T47D (cell line): ENCODE measurements at places on chromosomes 2 and 18.

DNA sequence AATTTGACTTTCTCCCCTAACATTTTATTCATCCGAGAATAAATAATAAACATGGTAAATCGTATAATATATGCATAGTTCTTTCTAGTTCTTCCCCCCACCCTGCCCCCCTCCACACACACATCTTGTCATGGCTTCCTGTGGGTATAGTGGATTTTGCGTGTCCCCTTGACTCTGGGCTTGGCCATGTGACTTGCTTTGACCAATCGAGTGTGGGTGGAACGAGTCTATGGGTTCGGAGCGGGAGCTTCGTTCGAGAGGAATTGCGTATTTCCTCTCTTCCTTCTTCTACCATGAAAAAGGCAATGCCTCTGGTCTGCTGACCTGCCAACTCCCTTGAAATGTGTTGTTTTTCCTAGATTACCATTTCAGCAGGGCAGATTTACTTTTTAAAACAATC, 175.2 kb downstream of the LTBP1 start:
- DNase-seq: no peak

- no peak for DNase-seq
Observed at GRCh38 chr2:11014026-11014425, 102.3 kb downstream of the KCNF1 start.

DNA sequence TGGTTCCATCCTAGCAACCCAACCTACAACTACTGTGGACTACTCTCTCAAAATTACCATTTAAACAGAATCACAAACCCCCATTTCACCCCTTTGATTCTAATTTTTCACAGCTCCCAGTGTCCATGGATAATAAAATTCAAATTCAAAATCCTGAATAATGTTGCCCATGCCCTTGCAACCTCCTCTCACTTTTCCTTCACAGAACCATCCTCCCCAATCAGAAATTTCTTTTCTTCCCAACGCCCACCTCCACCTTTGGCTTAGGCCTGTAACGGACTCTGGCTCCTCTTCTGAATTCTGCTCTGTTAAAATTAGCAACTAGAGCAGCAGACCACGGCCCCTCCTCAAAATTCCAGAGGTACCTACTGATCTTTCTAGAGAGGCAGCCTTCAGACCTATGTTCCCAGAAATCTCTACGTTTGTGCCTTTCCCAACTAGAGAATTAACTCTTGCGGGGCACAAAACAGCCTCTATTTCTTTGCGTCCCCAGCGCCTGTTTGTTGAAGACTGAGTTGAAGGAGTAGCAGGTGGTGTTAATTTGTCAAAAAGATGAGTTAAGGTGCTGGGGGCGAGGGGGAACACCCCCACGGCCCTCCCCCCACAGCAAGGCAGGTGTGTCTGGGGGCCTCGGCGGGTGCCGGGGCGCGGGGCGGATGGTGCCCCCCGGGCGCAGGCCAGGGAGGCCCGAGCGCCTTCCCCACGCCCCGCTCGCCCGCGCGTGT, 428 bp upstream of the MAP3K20 start:
- DNase-seq: no peak

- no peak for DNase-seq
Observed at GRCh38 chr2:164706522-164706921, 85.2 kb upstream of the GRB14 start.

GRCh38 chr2:32356681-32357317, at the start of gene BIRC6:
Gene BIRC6, plus strand, starts transcription at chr2:32357023. Its CDS starts 139 bp downstream, at chr2:32357162.
- DNase-seq: peak; percentile 97

DNA sequence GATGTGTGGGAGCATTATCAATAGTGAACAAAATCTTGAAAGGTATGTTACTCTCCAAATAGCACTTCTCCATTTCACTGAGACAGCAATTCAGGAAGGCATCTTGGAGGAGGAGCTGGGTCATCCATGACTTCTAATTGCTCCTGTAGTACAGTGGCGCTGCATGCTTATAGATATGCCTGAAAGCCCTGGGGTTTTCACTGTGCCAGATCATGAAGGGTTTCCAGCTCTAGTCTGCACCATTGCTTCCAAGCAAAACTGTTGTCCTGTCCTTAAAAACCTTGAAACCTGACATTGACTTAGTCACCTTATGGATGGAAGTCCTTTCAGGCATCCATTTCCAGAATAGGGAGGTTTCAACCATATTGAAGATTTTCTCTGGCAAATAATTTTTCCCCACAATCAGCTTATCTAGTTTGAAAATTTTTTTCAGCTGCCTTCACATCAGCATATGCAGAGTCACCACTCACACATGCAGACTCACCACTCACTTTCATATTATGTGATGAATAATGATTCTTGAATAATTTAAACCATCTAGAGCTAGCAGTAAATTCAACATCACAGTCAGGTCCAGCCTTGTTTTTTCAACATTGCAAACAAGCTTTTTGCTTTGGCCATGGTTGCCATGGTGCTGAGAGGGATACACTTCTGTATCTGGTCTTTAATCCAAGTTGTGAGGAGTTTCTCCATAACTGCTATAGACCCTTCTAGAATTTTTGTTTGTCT, 297.1 kb downstream of the CLIP4 start:
- no peak for DNase-seq

GRCh38 chr18:69447886-69448285, 47.2 kb downstream of the DOK6 start:
- no peak for DNase-seq

- DNase-seq: no peak
Observed at GRCh38 chr2:159064446-159065301, 96.2 kb downstream of the TANC1 start.

DNA sequence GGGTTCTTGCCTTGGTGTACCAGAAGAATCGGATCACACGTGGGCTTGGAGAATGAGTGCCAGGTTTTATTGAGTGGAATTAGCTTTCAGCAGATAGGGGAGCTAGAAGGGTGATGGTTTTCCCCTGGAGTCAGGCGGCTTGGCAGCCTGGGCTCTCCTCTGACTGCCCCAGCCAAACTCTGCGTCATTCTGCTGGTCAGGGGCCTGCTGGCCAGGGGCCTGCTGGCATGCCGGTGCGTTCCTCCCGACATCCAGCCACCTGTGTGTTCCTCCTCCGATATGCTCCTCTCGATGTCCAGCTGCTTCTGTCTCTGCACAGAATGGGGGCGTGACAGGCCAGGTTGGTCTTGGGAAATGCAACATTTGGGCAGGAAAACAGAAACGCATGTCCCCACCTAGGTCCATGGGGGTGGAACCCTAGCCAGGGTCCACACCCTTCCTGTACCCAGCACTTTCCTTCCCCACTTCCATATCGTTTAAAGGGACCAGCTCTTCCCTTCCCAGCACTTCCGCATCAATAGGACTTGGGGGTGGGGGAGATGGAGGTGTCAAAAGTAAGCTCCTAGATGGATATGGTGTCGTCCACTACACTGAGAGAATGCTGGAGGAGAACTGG, 85.3 kb downstream of the VWA3B start:
- DNase-seq: no peak

DNA sequence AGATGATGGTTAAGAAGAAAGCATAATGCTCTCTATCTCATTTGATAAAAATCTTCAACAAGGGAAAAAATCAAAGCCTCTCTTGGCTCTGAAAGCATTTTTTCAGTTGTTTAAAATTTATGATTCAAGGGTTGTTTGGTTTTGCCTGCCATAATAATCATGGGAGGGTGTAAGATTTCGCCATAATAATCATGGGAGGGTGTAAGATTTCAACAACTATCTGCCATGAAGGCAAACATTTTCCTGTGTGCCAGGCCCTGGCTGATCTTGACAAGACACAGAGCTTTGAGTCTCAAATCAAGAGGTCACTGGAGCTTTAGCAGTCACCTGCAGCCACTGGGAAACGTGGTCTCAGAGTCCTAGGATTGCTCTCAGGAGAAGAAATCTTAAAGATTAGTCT, 175.1 kb upstream of the PIEZO2 start:
- no peak for DNase-seq

- no peak for DNase-seq
Observed at GRCh38 chr2:233362742-233363141, 8.4 kb downstream of the DGKD start.

DNA sequence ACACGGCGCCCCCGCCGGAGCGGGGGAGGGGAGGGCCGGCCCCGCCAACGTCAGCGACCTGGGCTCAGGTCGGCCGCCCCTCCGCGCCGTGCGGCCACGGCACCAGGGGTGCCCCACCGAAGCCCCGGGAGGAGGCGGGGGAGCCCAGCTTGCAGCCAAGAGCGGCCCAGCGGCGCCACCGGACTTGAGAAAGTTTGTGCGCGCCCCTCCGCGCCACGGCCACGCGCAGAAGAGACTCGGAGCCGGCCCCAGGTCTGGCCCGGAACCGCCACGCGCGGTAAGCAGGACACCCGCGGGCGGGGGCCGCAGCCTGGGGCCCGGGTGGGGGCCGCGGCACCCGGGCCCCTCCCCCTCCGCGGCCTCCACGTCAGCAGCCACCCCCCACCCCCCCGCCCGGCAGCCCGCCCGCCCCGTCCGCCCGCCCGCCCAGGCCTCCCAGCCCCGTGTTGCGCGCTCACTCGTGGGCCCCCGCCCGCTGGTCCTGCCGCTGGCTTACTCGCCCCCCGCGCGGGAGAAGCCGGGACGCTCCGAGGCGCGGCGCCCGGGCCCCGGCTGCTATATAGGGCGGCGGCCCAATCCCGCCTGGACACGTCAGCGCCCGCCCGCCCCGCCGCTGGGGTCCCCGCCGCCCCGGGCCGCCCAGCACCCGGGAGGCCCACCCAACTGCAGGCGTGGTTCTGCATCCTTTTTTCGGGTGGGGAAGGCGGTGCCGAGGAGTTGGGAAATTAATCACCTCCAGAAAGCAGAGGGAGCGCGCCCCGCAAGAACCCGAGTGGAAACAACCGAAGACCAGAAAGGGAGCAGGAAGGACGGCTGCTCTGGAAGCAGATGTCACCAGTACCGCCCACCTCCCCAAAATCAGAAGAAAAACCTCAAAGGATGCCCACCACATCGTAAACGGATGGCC, 42.9 kb downstream of the HDLBP start:
- peak; percentile 57 for DNase-seq

- DNase-seq: no peak
Observed at GRCh38 chr18:62850619-62851306, 135.4 kb downstream of the PHLPP1 start.

- no peak for DNase-seq
Observed at GRCh38 chr2:239198221-239198620, 202.6 kb downstream of the HDAC4 start.

DNA sequence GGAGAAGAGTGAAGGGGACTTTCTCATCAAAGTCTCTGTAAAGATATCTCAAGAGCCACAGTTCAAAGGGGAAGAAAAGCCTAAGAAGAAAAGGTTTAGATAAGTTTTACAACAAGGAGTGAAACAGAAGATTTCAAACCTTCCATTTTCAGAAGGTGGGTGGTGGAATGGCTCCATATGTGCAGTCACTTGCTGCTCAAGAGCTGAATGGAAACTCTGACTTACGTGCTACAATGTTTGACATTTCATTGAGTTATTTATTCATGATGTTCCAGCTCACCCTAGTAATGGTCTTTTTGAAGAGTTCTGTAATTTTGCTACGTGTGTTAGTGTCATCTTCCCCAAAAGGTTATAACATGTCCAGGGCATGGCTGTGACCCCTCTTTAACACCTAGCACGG, 21.7 kb downstream of the LCT start:
- no peak for DNase-seq

DNA sequence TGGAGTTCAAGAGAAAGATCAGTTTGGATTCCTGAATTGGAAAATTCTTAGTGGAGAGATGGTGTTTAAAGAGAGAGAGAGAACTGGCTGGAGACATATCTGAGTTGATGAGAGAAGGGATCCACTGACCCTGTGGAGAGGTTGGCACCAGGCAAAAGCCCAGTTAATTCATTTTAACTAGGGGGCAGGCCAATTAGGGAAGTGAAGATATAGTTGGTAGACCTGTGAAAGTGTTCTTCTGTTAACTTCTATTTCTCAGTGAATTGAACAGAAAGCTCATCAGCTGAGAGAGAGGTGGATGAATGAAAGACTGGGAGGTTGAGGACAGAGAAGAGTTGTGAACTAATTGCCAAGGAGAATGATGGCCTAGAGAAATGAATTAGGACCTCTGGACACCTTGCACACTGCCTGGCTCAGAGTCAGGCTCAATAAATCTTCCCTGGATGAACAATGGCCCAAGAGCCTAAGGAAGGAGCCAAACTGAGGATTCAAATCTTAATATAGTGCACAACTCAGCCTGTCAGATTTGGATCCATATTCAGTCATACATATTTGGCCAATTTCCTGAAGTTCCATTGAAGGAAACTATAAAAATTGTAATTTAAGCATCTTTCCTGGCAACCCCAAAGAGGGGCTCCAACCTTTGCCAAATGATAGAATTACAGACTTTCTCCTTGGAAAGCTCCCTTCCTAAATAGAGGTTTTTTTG, 82.2 kb upstream of the RMDN2 start:
- DNase-seq: no peak

DNA sequence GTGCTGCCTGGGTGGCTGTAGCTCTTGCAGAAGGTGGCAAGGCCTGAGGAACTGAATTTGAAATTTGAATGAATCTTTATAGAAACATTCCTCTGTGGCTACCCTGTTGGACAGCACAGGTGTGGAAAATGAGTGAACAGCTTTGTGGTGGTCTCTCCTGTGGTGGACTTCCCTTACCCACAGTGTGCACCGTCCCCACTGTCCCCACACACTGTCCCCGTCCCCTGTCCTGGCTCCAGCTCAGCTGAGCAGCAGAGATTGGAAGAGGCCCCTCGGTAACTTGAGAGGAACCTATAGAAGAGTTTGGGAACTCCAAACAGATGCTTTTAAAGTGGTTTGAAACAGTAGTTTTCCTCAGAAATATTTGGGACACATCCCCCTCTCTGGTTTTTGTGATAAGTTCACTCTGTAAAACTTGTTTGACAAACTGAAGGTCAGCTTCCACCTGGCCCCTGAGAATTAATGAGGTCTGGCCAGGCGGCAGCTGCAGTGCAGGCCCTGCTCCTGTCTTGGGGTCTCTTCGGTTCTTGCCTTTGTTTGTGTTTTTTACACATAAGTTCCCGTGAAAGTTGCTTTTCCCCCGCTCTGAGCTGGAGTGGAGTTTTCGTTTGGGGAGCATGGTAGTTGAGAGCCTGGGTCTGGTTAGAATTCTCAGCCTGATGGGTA, 63.2 kb downstream of the ASAP2 start:
- DNase-seq: no peak

GRCh38 chr2:217114117-217114516, 254.3 kb upstream of the TNP1 start:
- DNase-seq: no peak

DNA sequence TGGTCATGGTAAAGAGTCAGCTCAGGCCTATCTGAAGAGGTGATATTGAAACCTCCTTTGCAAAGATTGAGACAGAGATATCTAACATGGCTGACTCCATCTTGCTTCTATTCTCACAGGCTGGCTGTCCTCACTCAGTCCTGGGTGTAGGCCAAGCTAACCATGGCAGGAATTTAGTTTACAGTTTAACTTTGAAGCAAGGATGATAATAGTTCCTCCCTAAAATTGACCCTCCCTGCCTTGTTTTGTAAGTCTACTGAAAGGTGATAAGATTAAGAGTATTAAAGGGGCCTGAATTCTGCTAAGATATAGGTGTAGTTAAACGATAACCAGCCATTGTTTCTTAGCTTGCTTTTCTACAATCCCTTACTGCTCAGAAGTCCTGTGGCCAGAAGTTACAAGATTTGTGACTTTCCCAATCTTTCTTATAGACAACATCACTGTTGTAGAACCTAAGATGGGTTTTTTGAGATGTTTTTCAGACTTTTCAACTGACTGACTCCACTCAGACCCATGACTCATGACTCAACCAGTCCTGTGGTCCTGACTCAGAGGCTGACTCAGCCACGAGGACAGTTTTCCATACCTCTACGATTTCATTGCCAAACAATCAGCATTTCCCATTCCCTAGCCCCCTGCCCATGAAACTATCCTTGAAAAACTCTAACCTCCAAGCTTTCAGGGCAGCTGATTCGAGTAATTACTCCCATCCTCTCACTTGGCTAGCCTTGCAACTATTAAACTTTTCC, 195.7 kb upstream of the SESTD1 start:
- DNase-seq: no peak

GRCh38 chr2:204365811-204366210, 179.5 kb upstream of the PARD3B start:
- no peak for DNase-seq
